ENCODE measurements at places on chromosomes 6 and 20. TPM values are rescaled to one million over a fixed set of nuclear protein-coding genes. Genes with fewer than 3 reads are reported as not detected.

DNA sequence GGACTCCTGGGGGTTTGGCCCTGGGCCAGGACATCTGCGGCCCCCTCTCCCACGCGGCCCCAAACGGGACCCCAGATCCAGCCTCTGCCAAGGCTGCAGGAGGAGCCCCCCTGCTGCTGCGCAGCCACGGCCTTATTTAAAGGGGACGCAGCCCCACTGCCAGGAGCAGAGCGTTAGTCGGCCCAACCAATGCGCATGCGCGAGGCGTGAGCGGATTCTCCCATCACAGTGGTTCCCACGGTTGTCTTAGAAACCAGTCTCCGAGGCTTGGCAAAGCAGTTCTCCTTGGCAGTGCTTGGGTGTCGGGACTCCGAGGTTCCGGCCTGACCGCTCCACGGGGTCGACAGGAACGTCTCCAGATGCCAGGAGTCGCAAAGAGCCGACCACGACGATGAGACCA, 288.3 kb upstream of the ZNF337 start:
- DNase-seq = peak; percentile 83

DNA sequence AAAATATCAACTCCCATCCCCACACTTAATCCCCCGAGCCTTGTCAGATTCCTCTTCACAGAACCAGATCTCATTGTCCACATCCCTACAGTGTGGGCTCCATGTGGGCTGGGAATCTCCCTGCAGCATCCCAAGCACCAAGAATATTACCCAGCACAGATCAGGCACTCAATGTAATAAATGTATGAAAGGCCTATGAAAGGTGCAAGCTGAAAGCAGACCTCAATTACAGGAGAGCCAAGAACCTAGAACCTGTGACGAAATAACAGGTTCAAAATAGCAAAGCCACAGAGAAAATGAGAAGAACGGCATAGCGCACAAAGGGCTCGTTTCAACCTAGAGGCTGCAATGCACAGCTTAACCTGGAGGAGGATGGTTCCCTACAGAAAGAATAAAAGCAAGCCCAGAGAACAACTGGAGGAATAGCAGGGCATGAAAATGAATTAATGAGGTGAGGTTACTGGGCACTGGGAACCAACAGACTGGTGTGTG, 3.1 kb downstream of the SLC23A2 start:
- DNase-seq = no peak

Gene GTF3C6
- total RNA-seq = 86.5 TPM

- peak; percentile 92 for DNase-seq
These were observed 14.2 kb downstream of the TRAF3IP2 start for GRCh38 chr6:111591370-111591900.

GRCh38 chr6:142260748-142261147, 41.1 kb upstream of the ADGRG6 start:
- DNase-seq = no peak

DNA sequence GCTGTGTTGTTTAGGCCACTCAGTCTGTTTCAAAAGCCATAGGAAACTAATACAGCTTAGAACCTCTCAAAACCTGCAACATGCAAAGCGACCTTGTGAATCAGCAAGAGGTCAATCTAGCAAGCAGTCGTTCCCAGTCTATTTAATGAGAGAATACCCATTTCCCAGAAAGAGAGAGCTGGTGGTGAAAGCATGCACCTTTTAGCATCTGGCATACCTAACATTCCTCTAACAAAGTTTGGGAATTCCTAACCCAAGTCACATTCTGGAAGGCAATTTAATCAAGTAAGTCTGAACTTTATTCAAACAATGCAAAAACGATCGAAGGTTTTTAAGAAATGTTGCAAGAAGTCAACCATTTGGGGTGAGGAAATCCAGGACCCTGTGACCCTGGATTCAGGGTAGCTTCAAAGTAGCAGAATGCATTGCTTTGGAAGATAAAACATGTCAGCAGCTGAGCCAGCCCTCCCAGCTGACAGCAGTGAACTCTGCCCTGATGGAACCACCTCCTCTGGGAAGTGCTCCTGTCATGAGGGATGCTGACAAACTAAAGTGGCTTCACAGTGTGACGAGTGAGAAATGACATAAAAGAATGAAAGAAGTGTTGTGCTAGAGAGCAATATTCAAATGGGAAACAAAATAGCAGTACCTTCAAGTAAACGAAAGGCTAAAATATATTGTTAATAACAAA, 104.8 kb downstream of the GMDS start:
- no peak for DNase-seq

DNA sequence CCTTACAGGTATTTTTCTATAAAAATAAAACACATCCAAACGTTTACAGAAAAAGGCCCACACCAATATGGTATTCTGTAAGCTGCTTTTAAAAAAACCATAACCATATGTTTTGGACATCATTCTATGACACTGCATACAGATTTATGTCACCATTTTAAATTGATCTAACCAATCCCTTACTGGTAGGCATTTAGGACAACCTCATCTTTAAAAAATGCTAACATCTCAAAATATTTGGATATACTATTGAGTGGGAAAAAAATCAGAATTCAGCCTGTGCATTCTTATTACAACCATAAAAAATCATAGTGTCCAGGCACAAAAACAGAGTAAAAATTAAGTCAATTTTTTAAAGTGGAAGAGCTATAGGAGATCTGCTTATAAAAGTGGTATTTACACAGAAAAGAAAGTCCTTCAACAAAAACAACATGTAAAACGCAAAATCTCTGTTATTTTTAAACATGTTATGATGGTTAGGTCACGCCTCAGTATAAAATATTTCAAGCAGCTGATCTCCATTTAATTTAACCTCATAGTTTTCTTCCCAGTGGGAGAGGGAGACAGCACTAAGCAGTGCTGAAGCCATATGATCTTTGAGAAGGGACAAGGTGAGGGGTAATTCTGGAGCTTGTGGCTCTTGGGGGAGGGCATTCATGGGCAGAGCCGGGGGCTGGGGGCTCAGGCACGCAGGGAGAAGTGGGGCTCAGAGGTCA, 21.2 kb downstream of the TRAM2 start:
- DNase-seq = no peak

DNA sequence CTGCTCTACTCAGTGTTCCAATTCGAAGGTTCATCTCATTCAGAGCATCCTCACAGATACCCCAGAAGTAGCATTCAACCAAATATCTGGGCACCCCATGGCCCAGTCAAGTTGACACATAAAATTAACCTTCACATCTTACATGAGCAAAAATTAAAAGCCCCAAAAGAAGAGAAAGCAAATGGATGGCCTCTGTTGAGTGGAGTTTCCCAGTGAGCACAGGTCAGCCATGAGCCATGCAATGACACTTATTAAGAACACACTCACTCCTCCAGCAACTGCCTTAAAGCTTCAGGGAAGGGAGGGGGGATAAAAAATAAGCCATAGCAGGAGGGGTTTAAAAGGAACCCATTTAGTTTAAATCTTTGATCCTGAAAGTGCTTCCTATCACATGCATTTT, 14.6 kb upstream of the THBS2 start:
- no peak for DNase-seq

DNA sequence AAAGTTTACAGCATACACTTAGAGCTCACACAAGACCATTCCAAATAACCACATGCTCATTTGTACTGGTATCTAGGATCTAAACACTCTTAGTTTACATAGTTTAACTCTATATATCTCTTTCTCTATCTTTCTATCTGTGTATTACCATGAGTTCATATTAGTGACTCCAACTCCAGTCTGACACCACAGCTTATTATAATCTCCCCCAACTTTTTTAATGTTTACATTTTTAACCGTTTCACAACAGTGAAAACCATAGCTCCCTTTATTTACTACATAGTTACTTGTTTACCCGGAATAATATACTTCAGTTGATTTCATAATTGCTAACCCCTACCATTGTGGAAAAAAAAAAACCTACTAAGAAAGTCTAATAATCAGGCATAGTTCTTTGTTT, 362.4 kb upstream of the RGS17 start:
- no peak for DNase-seq
